T-helper 1 cell (primary cell): ENCODE measurements at places on chromosomes 4 and X.

DNA sequence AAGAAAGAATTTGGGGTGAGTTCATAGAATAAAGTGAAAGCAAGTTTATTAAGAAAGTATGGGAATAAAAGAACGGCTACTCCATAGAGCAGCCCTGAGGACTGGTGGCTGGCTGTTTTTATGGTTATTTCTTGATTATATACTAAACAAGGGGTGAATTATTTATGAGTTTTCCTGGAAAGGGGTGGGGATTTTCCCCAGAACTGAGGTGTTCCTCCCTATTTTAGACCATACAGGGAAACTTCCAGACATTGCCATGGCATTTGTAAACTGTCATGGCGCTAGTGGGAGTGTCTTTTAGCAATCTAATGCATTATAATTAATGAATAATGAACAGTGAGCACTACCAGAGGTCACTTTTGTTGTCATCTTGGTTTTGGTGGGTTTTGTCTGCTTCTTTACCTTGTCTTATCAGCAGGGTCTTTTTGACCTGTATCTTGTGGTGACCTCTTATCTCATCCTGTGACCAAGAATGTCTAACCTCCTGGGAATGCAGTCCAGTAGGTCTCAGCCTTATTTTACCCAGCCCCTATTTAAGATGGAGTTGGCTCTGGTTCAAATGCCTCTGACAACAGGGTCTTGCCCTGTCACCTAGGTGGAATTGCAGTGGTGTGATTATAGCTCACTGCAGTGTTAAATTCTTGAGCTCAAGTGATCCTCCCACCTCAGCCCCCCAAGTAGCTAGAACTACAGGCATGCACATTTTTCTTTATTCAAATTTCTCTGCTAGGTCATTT lies 27.1 kb downstream of the RAPGEF2 start:
- no peak for DNase-seq

DNA sequence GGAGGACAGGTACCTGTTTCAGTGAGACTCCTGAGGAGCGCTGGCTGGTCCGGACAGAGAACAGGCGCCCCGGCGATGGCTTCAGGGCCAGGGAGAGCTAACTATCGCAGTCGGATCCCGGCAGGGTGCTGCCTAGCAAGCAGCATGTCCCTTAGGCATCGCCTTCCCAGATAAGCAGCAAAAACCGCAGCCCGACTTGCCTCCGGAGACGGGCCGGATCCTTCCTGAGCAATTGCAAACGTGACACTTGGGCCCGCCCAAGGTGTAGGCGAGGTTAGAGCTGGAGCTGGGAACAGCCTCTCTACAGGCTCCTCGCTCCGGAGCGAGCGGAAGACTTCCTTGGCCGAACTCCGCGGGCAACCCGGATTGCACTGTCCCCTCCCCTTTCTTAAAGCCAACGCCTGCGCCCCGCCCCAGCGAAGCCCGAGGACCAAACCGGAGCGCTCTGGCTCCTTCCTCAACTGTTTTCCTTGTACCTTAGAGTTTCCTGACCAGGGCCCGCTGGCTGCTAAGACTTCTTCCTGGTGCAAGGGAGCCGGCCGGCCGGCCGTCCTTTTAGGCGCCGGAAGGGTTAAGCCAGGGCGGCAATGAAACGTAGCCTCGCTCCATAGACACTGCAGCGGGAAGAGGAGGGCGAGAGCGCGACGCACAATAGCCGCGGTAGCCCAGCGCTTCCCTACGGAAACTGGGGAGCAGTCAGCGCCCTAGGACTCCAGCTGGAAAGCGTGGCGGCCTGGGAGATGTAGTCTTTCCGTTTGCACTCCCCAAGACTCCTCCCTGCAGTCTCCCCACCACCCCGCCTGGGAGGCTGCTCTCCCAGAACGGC lies at the start of gene OPHN1:
TSS of gene OPHN1 (minus strand) at position 341 of the 826 bp plus-strand sequence. CDS start 475 bp downstream, outside the sequence.
- no peak for DNase-seq

- no peak for DNase-seq
Measured at GRCh38 chr4:68951078-68951805, at the start of gene UGT2A3. Gene UGT2A3 (minus strand): TSS chr4:68951804. CDS start chr4:68951760, 44 bp downstream.

- no peak for DNase-seq
Measured at GRCh38 chr4:4734425-4734824, 125.0 kb upstream of the MSX1 start.

GRCh38 chr4:39255871-39256270 lies 73.5 kb downstream of the WDR19 start:
- no peak for DNase-seq

DNA sequence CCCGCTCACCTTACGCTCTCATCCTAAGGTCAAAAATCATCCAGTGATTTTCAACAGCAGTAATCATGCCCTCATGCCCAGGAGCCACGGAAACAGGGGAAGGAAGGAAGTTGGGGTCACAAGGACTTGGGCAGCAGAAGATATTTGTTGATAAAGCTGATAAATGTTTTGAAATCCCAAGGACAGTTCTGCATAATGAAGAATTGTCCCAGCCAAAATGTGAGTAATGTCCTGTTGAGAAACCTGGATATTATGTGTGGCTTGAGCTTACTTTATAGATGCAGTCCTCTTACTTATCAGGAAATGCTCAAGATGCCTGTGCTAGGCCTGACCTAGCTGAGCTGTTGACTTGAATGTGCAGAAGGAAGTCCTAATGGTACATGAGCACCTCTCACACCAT lies 263.0 kb upstream of the ZFP42 start:
- no peak for DNase-seq

GRCh38 chr4:88952081-88952480 lies 104.9 kb downstream of the FAM13A start:
- DNase-seq, result no peak

- DNase-seq, result no peak
Measured at GRCh38 chr4:148273501-148273986, 168.7 kb downstream of the NR3C2 start.

DNA sequence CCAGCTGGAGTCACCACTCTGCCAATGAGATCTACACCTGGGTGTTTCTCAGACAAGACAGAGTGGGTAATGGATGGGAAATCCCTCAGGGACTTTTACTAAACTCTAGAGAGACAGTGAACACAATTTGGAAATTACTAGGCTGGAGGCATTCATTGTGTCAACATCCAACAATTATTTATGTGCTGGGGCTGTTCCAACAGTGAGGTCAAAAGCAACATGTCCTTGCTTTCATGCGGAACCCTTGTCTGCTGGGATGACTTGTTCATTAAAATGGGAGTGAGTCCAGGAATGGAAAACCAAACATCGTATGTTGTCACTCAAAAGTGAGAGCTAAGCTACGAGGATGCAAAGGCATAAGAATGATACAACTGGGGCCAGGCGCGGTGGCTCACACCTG lies 54.0 kb downstream of the DRD5 start:
- DNase-seq, result no peak

DNA sequence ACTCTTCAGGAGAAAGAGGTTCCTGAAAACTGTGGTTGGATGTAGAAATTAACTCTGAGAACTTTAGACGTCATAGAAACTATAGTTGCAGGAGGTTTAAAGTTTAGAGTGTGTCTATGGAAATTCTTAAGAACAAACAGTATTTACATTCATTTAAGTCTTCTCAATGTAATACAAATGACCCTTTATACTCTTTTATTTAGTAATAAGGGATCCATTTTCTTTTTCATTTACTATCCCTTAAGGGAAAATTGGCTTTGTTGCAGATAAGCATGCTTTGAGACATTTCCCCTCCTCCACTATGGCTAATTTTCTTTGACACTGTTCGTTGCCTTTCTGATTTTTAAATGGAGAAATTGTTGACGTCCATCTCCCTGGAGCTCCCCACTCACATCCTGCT lies 96.4 kb downstream of the POLA1 start:
- no peak for DNase-seq

- DNase-seq, result no peak
Measured at GRCh38 chr4:3217771-3218170, 31.2 kb upstream of the MSANTD1 start.

GRCh38 chrX:118730500-118731247 lies 3.3 kb downstream of the IL13RA1 start:
- DNase-seq, result no peak

GRCh38 chr4:54543088-54543795 lies 114.5 kb upstream of the KIT start:
- DNase-seq, result no peak

- DNase-seq, result peak; percentile 92
Measured at GRCh38 chr4:38131371-38132091, 171.3 kb downstream of the PTTG2 start.

- DNase-seq, result no peak
Measured at GRCh38 chrX:7145454-7145853, 2.1 kb upstream of the STS start.

- no peak for DNase-seq
Measured at GRCh38 chrX:53075011-53075410, 7.2 kb upstream of the TSPYL2 start.

DNA sequence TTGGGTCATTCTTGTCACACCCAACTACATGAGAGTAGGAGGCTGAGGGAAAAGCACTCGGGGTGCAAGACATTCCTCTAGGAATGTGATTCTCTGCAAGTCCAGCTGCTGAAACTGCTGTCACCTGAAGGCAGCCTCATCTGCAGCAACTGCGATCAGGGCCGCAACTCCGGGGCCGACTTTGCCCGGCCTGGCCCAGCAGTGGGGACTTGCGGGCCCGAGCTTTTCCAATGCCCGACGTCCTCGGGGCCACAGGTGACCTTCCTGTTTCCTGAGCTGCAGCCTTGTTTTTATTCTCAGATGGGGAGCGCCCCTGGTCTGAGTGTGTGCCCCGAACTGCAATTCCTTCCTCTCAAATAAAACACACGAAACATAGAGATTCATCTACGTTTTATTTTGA lies 104.7 kb upstream of the NKX1-1 start:
- DNase-seq, result no peak

GRCh38 chr4:120591038-120591437 lies 331.5 kb downstream of the PRDM5 start:
- no peak for DNase-seq

- DNase-seq, result no peak
Measured at GRCh38 chr4:57061395-57061794, 48.8 kb downstream of the IGFBP7 start.

DNA sequence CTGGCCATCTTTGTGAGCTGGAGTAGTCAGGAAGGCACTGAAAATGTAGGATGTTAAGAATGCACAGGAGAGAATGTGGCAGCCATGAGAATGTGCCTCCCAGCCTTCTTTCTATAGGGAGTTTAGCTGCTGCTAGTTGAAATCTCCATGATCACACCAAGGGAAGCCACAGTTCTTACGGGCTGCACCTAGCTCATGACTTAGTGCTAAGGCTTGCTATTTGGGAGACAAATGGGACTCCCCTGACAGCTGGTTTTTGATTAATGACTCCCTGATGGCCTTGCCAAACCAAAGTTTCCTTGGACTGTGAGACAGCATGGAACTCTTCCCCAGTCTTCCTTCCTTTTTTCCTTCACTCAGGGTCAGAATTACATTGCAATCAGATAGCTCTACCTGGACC lies 9.2 kb downstream of the CTSO start:
- DNase-seq, result no peak

- no peak for DNase-seq
Measured at GRCh38 chrX:6371353-6371752, 142.7 kb upstream of the NLGN4X start.

GRCh38 chr4:55906989-55907388 lies 41.8 kb upstream of the CEP135 start:
- no peak for DNase-seq

DNA sequence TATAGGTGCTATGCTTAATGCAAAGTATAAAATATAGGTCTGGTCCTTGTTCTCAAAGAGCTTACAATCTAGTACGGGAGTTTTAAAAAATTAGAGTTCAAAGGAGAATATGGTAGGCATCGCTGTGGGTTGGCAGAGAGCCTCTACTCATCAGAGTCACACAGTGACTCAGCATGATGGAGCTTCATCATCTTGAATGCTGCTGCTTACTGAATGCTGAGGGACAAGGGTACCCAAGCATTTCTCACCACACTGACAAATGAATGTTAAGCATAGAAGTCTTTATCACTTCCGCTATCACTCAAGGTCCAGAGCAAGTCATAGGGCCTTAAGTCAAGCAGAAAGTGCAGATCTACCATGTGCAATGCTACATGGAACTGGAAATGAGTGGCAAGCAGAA lies 268.6 kb upstream of the IGFBP7 start:
- no peak for DNase-seq

- DNase-seq, result no peak
Measured at GRCh38 chr4:152348670-152349069, 187.2 kb downstream of the FBXW7 start.

GRCh38 chrX:54030329-54030728 lies 13.9 kb downstream of the PHF8 start:
- DNase-seq, result no peak

- DNase-seq, result no peak
Measured at GRCh38 chr4:23881052-23881501, 8.8 kb downstream of the PPARGC1A start.

DNA sequence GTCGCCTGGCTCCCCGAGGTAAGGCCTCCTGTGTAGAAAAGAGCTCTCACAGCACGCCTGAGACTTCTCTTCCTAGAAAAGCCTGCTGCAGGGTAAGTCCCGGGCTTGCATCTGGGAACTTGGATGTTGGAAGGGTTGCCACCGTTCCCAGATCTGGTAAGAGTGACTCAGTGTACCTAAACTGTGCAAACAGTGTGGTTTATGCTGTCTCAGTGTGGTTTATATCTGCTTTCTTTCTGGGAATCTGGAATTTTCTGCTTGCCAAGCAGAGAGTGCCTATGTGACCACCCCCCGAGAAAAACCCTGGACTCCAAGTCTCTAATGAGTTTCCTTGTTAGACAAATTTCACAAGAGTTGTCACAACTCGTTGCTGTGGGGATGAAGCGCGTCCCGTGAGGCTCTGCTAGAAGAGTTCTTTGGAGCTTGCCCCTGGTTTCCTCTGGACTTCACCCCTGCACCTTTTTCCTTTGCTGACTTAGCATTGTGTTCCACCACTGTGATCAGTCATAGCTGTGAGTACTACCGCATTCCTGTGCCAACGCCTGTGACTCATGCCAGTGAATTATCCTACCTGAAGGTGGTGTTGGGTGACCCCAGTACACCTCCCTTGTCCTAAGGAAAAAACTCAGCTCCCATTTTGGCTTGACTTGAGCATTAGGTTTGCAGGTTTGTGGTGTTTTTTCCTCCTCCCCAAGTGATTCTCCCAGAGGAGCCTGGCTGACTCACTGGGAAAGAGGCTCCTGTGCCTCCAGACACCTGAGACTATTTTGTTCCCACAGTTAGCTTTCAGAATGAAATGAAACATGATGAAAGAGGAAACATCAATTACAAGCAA lies 14.5 kb downstream of the SLC2A9 start:
- no peak for DNase-seq

- no peak for DNase-seq
Measured at GRCh38 chr4:3494462-3494871, 31.4 kb downstream of the DOK7 start.

- DNase-seq, result no peak
Measured at GRCh38 chrX:96906741-96907140, 23.0 kb downstream of the RPA4 start.

- no peak for DNase-seq
Measured at GRCh38 chrX:73785493-73785892, 222.5 kb downstream of the CHIC1 start.
